Pancreas (tissue), 10 donors: ENCODE measurements at places on chromosomes 6 and 20. TPM values are rescaled to one million over a fixed set of nuclear protein-coding genes. Genes with fewer than 3 reads are reported as not detected.
A peak's percentile ranks its signal among the peaks of the same experiment; 100 is the strongest.

Gene CD40
- 10.6 TPM for total RNA-seq

- no peak for DNase-seq
Measured at GRCh38 chr6:43891072-43891870, 121.3 kb downstream of the VEGFA start.

GRCh38 chr20:62148908-62149314, 5.3 kb downstream of the SS18L1 start:
- peak; percentile 76 for DNase-seq

Gene ERVFRD-1
- total RNA-seq: not detected

GRCh38 chr20:24825591-24825990, 123.5 kb upstream of the CST7 start:
- DNase-seq: no peak

GRCh38 chr6:135630789-135631376, 133.3 kb upstream of the AHI1 start:
- no peak for DNase-seq
